Coronary artery (tissue), 2 donors: ENCODE measurements at places on chromosomes 7 and 10.

DNA sequence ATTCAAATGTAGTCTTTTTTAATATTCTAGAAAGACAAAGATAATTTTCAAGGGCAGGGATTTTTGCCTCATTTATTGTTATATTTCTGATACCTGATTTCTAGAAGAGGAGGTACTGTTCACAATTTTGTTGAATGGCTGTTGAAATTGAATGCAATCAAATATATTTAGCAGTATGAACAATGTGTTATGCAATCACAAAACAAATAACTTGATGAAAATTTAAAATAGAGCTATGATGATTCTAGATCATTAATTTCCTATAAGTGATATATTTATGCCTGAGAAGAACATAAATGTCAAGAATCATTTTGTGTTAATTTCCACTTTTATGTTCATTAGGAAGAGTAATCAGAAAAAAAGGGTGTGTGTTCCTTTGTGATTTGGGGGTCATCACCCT lies 114.6 kb upstream of the CNTNAP2 start:
- DNase-seq, result no peak

DNA sequence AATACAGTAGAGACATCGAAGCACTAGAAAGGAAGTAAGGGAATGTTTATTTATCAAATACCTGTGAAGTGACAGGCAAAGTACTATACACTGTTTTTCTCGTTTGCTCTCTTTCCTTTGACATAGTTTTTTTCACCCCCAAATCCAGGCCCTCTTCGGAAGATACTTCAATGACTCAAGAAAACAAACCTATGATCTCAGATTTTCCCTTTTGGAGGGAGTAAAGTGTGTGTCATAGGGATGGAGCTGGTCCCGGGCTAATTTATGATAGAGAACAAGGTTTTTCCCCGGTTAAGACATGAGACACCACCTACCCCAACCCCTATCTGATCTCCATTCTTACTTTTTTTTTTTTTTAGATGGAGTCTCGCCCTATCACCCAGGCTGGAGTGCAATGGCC lies 61.7 kb downstream of the MAP3K8 start:
- DNase-seq, result no peak

- no peak for DNase-seq
Observed at GRCh38 chr7:96089511-96089910, 232.4 kb downstream of the SLC25A13 start.

GRCh38 chr10:8921568-8921967 lies 867.1 kb downstream of the GATA3 start:
- DNase-seq, result no peak

- DNase-seq, result no peak
Observed at GRCh38 chr7:115332691-115333090, 410.8 kb downstream of the MDFIC start.

DNA sequence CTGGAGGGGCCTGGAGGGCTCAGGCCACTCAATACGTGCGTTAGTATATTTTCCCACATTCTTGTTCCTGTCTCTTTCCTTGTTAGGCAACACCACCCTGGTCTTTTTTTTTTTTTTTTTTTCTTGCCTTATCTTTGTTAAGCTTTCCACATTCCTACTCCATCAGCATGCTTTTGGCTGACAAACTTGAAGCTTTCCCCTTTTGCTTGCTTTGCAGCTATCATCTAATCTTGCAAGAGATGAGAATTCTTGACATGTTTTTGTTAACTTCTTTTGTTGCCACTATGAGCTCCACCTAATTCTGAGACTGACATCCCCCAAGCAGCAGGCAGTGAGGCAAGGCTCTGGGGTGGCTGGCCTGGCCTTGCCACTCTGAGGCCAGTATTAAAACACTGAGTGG lies 52.5 kb upstream of the NRP1 start:
- no peak for DNase-seq

DNA sequence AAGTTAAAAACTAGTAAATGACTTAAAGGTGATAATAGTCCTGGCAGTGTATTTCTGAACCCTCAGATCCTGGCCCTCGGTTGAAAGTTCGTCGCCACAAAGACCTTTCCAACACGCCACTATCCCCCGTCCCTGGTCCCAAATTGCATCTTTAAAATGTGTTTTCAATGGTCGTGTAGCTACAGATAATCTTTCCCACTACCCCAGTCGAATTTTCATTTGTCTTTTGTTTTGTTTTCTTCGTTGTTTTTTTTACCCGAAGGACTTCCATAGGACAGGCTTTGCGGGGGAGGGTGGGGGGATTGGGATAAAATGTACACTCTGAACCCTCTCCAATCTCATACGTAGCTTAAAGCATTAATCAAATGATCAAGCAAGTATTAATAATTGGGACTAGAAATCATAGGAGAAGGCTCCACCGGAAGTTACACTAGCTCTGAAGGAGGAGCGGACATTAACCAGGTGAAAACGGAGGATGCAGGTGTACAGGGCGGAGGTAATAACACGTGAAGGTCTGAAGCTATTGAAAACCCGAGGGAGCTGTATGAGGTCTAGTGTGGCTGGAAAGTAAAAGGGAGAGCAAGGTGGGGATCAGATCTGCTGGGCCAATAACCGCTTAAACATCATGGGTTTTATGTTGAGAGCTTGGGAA lies 32.8 kb upstream of the PHF14 start:
- no peak for DNase-seq

- DNase-seq, result no peak
Observed at GRCh38 chr10:112395809-112396530, 22.1 kb downstream of the ACSL5 start.

- no peak for DNase-seq
Observed at GRCh38 chr10:104273286-104273685, 4.3 kb downstream of the GSTO2 start.

- DNase-seq, result no peak
Observed at GRCh38 chr10:49241385-49241784, 53.2 kb upstream of the TMEM273 start.

DNA sequence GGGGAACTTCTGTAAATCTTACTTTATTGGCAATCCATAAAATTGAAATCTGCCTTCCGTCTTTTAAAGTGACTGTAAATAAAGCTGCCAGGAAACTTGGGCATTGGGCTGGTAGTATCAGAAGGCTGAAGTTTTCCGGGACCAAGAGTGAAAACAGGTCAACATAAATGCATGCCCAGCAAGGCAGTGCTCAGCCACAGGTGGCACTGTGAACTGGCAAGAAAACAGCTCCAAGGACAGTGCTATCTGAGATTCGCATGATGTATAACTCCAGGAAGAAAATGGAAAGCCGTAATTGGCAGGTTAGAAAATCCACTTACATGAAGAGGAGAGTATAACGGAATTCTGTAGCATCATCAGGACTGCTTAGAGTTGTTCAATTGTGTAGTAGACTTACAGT lies 1.9 kb upstream of the INSYN2A start:
- no peak for DNase-seq

DNA sequence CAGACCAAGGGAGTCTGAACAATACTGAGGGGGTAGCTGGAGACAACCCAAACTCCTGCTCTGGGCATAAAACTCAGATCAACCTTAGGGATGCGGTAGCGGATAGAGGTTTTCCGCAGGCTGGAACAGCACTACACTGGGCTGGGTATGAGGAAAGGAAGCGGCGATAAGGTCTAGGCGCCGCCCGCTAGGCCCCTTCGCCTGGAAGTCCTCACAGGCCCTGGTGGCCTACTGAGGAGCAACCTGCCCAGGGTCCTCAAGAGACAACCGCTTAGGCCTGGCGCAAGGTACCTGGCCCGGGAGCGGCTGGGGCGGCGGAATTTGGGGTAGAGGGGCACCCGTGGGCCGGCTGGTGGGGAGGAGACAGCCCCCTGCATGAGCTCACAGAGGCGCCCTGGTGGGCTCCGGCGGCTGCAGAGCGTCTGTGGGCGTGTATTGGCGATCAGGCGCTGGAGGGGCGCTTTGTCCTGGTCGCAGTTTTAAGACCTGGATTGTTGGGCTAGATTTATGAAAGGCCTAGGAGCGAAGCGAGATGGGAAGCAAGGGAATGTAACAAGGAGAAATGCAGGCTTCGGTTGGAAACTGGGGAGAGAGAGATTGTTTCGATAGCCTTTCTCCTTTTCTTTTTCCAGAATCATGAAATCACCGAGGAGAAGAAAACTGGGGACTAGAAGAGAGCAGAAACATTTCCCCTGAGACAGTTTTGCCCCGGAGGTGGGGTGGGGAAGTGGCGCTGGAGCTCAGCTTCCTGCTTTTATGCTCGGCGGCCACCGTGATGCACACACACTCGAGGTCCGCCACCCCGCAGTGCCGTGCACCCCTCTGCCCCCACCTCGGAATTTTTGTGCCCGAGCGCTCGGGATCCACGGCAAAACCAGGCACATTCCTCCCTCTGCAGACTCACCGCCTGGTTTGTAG lies 2.4 kb upstream of the NKX2-3 start:
- DNase-seq, result no peak

DNA sequence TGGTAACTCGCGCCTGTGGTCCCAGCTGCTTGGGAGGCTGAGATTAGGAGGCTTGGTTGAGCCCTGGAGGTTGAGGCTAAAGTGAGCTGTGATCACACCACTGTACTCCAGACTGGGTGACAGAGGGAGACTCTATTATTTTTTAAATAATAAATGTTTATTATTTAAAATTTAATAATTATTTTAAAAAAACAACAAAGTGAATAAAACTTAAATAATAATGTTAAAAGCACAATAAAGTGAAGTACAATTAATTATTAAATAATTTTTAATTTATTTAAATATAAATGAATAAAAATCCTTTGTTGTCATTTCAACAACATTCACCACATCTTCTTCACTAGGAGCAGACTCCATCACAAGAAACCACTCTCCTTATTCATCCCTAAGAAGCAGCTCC lies 64.8 kb downstream of the AVL9 start:
- no peak for DNase-seq

DNA sequence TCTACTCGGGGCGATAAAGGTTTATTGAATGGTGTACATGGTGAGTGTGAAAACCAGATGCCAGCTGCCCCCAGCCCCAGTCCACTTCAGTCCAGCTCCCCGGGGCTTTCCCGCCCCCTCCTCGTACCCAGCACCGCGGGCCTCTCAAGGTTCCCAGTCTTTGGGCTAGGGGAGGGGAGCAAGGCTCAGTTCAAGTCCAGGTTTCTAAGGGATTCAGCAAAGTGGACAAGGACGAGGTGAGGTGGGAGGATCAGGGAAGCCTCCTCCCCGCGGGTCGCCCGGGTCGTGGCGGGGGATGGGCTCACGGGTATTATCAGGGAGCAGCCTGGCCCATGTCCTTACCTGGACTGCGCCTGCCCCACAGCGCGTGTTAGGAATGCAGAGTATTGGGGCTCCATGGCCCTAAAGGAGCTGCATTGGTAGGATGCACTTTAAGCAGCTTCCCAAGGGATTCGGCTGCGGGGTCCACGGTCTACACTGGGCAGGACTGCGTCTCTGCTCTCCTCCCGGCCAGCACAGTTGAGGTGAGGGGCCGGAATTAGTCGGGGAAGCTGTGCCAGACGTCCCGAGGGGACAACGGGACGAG lies 541 bp upstream of the PFKFB3 start:
- DNase-seq, result no peak

DNA sequence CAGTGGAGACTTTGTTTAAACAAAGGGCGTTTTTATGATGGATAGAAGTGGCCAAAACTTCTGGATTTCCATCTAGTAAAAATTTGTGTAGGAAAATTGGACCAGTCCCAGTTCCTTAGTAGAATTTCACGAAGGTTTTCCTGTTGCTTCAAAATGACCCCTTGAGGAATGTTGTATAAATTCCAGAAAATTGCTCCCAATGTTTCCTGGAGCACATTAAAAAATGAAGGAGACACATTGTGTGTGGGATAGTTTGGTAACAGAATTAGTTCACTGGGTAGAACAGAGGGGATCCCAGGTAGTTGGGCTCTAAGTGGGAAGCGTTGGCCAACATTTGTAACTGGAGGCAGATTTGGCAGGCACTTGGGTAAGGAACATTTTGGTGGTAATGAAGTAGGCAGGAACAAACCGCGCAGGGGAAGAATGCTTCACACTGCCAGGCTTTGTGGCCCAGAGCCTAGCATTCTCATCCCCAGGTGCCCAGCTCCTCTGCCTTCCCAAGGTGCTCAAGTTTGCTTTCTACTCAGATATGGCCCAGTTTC lies 758.6 kb downstream of the AUTS2 start:
- DNase-seq, result no peak

- DNase-seq, result peak; percentile 45
Observed at GRCh38 chr7:1800902-1801301, 130.8 kb downstream of the ELFN1 start.

GRCh38 chr10:119242186-119242585 lies 34.8 kb downstream of the GRK5 start:
- DNase-seq, result no peak

DNA sequence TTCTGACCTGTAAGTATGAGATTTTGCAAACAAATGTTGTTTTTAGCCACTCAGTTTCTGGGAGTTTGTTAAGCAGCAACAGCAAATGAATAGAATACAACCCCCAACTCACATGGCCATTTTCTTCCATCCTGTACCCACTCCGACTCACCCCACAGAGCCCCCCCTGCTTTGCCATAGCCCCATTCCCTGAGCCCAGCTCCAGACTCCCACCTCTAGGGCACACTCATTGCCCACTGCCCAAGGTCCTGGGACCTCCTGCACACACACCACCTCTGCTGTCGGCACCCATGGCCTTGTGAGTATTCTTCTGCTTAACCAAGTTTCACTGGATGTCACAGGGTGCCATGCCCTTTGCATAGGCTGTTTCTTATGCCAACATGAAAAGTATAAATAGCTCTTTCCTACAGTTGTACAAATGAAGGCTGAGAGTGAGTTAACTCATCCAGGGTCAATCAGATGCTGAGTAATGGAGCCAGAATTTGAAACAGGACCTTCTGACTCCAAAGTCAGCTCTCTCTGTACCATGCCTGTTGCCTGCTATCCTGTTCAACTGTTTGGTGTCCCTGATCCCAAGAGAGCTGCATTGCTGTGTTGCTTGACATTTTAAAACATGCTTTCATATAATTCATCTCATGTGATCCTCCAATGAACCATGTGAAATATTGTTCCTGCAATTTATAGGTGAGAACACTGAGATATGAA lies 367.8 kb upstream of the ZMIZ1 start:
- peak; percentile 62 for DNase-seq

GRCh38 chr7:72267291-72267800 lies 144.8 kb downstream of the CALN1 start:
- no peak for DNase-seq

DNA sequence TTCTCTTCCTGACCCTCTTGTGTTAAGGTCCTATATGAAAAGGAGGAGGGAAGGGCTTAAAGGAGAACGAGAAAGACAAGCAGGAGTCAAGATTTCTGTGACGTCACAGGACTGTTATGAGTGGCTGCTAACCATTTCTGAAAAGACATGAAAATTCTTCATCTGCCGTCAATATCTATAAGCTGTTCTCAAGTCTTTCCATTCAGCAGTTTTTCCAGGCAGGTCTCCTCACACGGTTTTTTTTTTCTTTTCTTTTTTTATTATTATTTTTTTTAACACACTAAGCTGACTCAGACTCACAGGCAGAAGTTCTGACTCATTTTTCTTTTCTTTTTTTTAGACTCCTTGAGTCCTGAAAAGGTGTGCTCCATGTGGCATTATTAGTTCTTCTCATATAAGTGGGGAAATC lies 72.0 kb downstream of the DGKI start:
- DNase-seq, result no peak
